ENCODE measurements at places on chromosomes 7 and 10.

GRCh38 chr7:7177044-7177517, 5.3 kb upstream of the C1GALT1 start:
- DNase-seq = no peak

DNA sequence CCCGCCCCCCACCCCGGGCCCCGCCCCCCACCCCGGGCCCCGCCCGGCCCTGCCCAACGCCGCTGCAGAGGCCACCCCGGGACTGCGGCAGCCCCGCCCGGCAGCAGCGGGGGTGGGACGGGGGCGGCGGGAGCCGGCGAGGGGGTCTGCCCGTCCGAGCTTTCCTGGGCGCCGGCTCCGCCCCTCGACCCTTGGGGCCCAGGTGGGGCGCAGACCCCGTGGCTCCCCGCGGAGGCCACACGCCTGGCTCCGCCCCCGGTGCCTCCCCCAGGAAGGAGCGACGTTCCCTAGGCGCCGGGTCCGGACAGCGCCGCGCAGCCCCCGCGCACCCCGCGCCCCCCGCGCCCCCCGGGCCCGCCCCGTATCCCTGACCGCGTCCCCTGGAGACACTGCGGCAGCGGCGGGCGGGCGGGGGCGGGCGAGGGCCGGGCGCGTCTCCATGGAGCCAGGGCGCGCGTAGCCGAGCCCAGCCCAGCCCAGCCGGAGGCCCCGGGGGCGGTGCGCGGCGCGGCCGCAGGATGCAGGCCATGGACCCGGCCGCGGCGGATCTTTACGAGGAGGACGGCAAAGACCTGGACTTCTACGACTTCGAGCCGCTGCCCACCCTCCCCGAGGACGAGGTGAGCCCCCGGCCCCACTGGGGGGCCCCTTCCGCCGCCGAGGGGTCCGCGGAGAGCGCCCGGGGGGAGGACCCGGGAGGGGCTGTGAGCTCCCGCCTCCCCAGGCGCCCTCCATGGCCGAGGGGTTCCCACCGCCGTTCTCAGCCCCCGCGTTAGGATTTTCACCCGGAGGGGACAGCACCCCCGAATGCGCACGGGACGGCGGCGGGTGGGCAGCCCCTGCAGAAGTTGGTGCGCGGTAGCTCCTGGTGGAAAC, at the start of gene KNDC1:
TSS of gene KNDC1 (plus strand) at position 270 of the 876 bp plus-strand sequence. CDS start at position 519, 249 bp downstream.
- no peak for DNase-seq

DNA sequence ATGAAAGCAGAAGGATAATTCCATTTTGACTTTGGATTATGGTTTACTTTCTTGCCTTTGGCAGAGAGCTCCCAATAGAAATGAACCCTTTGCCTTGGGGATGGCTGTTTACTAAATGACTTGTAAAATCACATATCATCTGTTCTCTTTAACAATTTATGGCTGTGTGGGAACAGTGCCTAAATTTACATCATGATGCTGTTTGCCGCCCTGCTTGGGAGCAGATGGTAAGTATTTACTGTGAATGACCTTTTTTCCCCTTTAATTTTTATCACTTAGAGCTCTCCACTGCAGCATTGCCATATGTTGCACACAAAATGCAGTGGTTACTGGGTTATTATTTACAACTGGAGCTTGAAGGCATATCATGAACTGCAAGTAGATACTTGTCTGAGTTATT, 13.4 kb downstream of the HEPACAM2 start:
- no peak for DNase-seq

DNA sequence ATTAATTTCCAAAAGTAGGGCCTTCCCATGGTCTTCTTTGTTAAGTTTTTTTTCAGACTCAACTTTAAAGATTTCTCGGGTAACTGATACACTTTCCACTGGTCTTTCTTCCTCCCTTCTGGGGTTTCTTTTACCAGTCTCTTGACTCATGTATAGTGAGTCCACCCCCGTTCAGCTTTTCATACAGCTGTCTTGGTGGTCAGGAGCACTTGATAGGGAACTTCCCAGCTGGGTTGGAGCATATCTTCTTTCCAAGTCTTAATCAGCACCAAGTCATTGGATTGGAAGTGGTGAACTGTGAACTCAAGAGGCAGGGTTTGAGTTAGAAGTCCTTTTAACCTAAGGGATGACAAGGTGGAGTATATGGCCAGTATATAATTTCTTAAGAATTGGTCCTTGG, 29.2 kb upstream of the ELOVL3 start:
- DNase-seq = no peak

- peak; percentile 34 for DNase-seq
These were observed at the start of gene CALHM2 for GRCh38 chr10:103451831-103452505. Gene CALHM2, minus strand, starts transcription at chr10:103452370. Its CDS starts 2,429 bp downstream, at chr10:103449941.

DNA sequence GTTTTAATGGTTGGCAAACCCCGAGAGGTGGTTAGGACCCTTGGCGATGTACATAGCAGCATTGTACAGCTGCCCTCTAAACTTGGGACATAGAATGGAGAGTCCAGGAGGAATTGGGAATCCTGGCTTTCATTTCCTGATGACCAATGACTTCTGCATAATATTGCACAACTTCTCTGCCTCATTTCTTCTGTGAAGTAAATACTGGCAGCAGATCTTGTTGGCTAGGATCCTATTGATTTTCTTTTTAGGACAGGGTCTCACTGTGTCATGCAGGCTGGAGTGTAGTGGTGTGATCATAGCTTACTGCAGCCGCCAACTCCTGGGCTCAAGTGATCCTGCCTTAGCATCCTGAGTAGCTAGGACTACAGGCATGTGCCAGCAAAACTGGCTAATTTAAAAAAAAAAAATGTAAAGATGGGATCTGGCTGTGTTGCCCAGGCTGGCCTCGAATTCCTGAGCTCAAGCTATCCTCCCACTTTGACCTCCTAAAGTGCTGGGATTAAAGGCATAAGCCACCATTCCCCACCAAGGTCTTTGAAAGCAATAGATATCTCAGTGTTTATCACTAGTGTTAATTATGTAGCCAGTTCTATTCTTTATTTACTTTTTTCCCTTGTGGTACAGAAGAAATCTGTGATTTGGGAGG, 58.1 kb downstream of the PODXL start:
- no peak for DNase-seq

DNA sequence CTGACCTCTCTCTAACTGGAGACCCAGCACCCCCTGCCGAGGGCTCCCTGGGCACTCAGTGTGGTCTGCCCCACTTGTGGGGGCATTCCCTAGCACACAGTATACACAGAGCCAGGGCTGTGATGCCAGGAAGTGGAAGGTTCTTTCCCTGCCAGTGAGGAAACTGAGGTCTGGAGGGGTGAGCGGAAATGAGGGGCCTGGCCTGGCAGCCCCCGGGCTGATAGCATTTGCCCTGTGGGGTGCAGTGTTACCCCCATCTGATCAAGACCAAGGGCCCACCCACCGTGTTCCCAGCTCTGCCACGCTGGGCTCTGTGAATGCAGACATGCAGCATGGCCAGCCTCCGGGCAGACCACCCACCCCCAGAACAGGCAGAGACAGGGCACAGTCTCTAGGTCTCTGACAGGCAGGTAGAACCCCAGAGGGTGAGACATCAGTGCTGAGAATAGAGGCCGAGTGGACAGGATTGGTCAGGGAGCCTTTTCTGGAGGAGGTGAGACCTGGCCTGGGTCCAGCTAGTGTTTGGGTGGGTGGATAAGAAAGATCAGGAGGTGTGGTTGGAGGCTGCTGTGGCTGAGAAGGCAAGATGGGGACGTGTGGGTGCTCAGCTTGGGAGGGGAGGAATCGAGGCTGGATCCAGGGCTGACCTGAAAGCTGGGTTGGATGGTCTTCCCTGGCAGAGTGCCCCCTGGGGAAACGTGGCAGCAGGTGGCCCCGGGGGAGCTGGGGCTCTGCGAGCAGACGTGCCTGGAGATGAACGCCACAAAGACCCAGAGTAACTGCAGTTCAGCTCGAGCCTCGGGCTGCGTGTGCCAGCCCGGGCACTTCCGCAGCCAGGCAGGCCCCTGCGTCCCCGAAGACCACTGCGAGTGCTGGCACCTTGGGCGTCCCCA, 10.8 kb upstream of the ZNF862 start:
- no peak for DNase-seq

DNA sequence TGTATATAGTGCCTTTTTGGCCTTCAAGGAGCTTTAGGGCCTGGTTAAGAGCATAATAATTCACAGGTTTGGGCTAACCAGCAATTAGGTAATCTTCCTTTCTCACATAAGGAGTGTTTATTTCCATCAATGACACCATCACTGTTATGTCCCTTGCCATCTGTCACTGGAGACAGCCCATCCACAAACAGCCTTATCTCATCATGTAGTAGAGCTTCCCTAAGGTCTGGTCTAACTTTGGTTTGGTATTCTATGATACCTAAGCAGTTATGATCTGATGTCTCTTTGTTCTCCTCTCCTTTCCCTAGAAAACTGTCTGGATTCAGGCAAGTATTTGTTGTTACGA, 26.4 kb downstream of the MAPK8 start:
- DNase-seq = no peak

Measured in stimulated activated CD4-positive, alpha-beta T cell treated with anti-CD3 and anti-CD28 coated beads, TNF-alpha, amount 100 ng/mL, for 1 hour (primary cell).